Activated T-helper 17 cell treated with anti-CD3 and anti-CD28 coated beads, Interleukin-2, amount 50 U/mL, for 72 hours (primary cell): ENCODE measurements at places on chromosomes 4 and X.

- ATAC-seq = no peak
- H3K27ac ChIP-seq = no peak overlapping the region
- H3K36me3 ChIP-seq = no peaks in the 10 kb centered on the region
- no peaks in the 10 kb centered on the region for H3K27me3 ChIP-seq
These were observed 41.5 kb upstream of the PTCHD1 start for GRCh38 chrX:23292988-23293651.

DNA sequence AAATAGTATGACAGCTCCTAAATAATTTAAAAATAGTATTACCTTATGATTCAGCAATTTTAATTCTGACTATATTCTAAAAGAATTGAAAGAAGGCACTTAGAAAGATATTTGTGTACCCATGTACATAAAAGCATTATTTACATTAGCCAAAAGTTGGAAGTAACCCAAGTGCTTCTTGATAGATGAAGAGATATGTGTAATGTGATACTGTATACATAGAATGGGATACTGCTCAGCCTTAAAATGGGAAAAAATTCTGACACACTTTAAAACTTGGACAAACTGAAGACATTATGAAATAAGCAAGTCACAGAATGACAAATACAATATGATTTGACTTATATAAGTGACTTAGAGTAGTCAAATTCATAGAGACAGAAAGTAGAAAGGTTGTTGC lies 112.2 kb downstream of the IDS start:
- H3K27ac ChIP-seq = no peak overlapping the region
- ATAC-seq = no peak
- H3K27me3 ChIP-seq = no peaks in the 10 kb centered on the region
- no peak overlapping the region for H3K4me3 ChIP-seq
- no peaks in the 10 kb centered on the region for H3K4me1 ChIP-seq

DNA sequence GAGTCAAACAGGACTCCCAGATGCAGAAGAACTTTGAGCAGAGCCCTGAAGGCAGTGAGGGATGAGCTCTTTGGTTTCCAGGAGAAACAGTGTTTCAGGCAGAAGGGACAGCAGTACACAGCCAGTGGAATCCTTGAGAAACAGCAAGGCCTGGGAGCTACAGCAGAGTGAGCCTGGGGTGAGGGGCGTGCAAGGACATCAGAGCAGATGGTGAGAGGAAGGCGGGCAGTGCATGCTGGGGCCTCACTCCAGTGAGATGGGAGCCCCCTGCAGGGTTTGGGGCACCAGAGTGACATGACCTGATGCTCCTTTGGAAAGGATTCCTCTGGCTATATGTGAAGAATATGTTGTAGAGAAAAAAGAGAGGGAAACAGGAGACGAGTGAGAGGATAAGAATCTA lies 98.1 kb upstream of the EGFL6 start:
- H3K27ac ChIP-seq = no peak overlapping the region
- no peaks in the 10 kb centered on the region for H3K36me3 ChIP-seq
- no peaks in the 10 kb centered on the region for H3K27me3 ChIP-seq
- peaks cover 11% of the 10 kb centered on the region for H3K4me1 ChIP-seq
- no peak overlapping the region for H3K4me3 ChIP-seq

- H3K36me3 ChIP-seq = no peaks in the 10 kb centered on the region
- ATAC-seq = no peak
- no peaks in the 10 kb centered on the region for H3K27me3 ChIP-seq
- no peak overlapping the region for H3K27ac ChIP-seq
- no peaks in the 10 kb centered on the region for H3K4me1 ChIP-seq
These were observed 144.2 kb upstream of the WDR1 start for GRCh38 chr4:10260777-10261176.

DNA sequence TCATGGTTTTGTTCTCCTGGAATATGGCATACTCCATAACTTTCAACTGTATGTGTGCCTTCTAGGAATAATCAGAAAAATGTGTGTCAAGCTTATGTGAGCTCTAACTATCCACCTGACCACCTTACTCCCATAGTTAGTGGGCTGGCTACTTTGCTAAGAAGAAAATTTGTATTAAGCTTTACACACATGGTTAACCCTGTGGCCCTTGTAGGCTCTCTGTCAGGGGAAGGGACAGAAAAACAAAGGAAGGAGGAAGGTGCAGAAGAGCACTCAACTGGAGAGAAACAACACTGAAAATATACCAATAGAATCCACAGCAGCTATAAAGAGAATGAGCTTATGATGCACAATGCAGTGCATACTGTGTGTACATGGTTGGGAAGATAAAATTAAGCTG lies 84.6 kb downstream of the PPP3CA start:
- no peaks in the 10 kb centered on the region for H3K27me3 ChIP-seq
- H3K36me3 ChIP-seq = no peaks in the 10 kb centered on the region
- peak overlapping the region; percentile 52 for H3K27ac ChIP-seq
- no peak overlapping the region for H3K4me3 ChIP-seq
- no peak for ATAC-seq

DNA sequence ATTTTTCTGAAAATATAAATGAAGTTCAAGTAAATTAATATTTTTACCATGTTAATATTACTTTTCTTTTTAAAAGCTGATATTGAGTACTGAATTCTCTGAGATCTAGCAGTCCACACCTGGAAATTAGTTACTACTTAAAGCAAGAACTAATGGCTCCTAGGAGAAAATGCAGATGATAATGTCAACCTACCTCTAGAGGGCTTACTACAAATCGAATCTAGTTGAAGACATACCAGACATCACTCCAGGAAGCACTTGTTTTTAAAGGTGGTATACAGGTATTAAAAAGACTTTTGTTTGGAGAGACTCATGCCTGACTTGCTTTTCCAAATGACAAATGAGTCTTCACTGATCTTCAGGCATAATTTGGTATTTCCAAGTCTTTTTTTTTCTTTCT lies 516.4 kb upstream of the BOD1L1 start:
- H3K27ac ChIP-seq = no peak overlapping the region
- no peaks in the 10 kb centered on the region for H3K4me1 ChIP-seq
- no peaks in the 10 kb centered on the region for H3K27me3 ChIP-seq
- H3K4me3 ChIP-seq = no peak overlapping the region
- ATAC-seq = no peak

- ATAC-seq = no peak
- H3K27me3 ChIP-seq = peaks cover 17% of the 10 kb centered on the region
- H3K27ac ChIP-seq = no peak overlapping the region
- no peaks in the 10 kb centered on the region for H3K36me3 ChIP-seq
- no peak overlapping the region for H3K4me3 ChIP-seq
- H3K4me1 ChIP-seq = no peaks in the 10 kb centered on the region
These were observed 22.3 kb upstream of the RNF150 start for GRCh38 chr4:141155586-141155985.

DNA sequence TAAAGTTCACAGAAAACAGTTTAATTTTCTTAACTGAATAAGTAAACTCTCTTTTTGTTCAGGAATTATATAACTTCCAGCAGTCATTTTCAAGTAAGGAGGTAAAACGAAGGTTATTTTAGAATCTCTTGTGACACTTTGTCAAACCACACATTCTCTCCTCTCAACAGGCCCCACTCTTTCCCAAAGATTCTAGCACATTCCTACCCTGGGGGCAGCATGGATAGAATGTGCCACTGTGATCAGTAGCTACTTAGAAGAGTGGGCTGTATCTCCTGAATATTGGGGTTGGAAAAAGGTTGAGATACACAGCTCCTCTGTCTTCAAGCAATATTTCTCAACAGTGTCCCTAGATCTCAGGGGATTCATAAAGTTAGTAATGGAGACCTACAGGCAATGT lies 157.6 kb downstream of the EMCN start:
- no peak overlapping the region for H3K4me3 ChIP-seq
- peaks cover 17% of the 10 kb centered on the region for H3K27me3 ChIP-seq
- H3K27ac ChIP-seq = no peak overlapping the region
- no peaks in the 10 kb centered on the region for H3K36me3 ChIP-seq
- ATAC-seq = no peak

DNA sequence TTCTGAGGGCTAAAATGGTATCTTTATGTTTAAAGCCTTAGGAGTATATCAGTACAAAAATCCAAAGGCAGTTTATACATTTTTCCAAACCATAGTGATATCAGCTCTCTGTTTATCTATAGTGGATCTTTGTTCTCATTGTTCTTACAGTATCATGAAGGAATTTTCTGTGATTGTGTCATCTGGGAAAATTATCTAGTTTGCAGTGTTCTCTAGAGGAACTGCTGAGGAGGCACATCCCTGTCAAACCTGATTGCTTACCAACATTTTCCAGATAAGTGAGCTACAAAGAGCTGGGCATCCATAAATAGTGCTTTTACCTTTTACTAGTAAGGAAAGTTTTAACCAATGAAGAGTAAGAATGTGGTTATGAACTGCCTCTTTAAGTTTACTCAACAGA lies 44.9 kb upstream of the SLC25A31 start:
- ATAC-seq = no peak
- no peak overlapping the region for H3K4me3 ChIP-seq
- H3K27me3 ChIP-seq = no peaks in the 10 kb centered on the region
- no peak overlapping the region for H3K27ac ChIP-seq
- no peaks in the 10 kb centered on the region for H3K36me3 ChIP-seq

GRCh38 chr4:26993967-26994366 lies 133.3 kb downstream of the STIM2 start:
- H3K4me3 ChIP-seq = no peak overlapping the region
- H3K36me3 ChIP-seq = peaks cover 32% of the 10 kb centered on the region
- H3K4me1 ChIP-seq = peaks cover 23% of the 10 kb centered on the region

DNA sequence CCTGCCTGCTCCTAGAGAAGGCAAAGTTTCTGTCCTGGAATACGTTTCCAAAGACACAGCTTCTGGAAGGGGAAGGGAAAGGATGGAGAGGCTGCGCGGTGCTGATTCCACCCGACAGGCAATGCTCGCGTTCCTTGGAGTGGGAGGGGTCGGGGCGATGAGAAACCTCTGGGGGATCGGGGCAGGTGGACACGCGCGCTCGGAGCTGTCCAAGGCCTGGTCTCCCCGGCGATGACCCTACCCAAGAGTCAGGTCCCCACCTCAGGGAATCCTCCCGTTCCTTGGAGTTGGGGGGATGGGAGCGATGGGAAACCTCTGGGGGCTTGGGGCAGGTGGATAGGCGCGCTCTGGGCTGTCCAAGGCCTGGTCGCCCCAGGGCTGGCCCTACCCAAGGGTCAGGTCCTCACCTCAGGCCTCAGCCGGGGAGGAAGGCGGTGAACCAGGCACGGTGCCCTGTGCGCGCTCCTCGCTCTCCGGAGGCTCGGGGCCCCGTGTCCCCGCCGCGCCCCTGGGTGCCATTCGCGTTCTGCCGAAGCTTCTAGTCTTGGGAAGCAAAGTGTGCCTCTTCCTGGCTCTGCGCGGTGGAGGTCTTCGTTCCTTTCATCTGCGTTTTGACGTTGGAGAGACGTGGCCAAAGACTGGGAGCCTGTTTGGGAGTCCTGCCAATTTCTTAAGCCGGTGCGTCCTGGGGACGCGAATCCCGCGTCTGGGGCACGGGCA lies 10.6 kb upstream of the SHOX start:
- H3K4me3 ChIP-seq = no peak overlapping the region
- no peak for ATAC-seq

DNA sequence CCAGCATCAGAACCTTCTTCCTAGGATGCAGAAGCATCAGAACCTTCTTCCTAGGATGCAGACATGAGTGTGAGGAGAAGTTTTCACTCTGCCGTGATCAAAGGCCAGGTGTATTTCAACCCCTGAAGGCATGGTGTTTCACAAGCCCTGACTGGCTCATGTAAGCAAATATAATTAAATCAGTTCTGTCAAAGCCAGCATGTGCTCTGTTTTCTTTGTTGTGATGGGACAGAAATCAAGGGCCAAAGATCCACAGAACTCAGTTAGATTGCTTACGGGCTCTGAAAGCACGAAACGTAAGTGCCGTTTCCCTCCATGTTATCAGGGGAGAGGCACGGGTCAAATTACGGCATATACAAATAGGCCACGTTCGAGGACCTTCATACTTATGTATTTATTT lies 32.0 kb upstream of the CLDN24 start:
- H3K27ac ChIP-seq = no peak overlapping the region
- H3K4me3 ChIP-seq = no peak overlapping the region
- ATAC-seq = no peak
- H3K27me3 ChIP-seq = peaks cover 12% of the 10 kb centered on the region

DNA sequence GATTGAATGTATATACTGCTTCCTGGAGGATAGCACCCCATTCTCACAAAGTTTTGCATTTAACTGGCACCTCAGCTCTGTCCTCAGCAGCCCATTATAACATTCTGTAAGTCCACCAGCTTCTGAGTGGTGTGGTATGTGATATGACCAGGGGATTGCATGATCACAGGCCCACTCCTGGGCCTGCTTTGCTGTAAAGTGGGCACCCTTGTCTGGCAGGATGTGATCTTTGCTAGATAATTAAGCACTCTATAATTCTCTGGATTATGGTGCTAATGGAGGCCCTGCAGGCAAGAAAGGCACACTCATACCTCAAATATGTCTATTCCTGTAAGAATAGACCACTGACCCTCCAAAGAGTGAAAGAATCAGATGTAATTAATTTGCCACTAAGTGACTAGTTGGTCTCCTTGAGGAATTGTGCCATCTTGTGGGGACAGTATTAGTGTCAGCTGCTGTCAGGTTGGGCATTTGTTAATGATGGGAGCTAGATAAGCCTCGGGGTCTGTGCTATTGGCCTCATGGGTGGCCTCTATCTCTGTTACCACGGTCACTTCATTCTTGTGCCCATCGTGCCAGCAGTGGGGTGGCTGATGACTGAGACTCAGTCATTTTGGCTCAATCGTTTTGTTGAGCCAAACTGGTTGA lies 2.2 kb upstream of the CFI start:
- peaks cover 4% of the 10 kb centered on the region for H3K27me3 ChIP-seq
- ATAC-seq = peak; percentile 31
- no peak overlapping the region for H3K4me3 ChIP-seq
- no peaks in the 10 kb centered on the region for H3K4me1 ChIP-seq
- no peaks in the 10 kb centered on the region for H3K36me3 ChIP-seq

DNA sequence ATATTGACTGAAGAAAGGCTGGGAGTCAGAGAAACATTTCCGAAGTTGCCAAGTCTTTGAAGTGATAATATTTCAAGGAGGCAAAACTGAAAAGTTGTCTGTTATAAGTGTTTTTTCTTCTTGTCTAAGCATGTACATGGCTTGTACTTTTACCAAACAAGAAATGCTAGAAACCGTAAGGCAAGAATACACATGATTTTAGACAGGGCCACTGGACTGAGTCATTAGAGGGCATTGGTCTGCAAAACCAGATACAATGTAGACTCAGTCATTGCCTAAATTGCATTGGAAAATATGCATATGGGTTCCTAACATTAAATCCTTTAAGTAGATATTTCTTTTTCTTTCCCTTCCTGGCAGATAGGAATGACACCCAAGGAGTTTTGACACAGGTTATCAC lies 284.9 kb upstream of the PUDP start:
- H3K27me3 ChIP-seq = no peaks in the 10 kb centered on the region
- H3K27ac ChIP-seq = no peak overlapping the region
- no peaks in the 10 kb centered on the region for H3K36me3 ChIP-seq
- H3K4me1 ChIP-seq = no peaks in the 10 kb centered on the region

- no peaks in the 10 kb centered on the region for H3K27me3 ChIP-seq
- H3K4me1 ChIP-seq = no peaks in the 10 kb centered on the region
- H3K36me3 ChIP-seq = peaks cover 4% of the 10 kb centered on the region
- H3K4me3 ChIP-seq = no peak overlapping the region
- ATAC-seq = no peak
These were observed 178.3 kb downstream of the RASL11B start for GRCh38 chr4:53040459-53040815.
